Stimulated activated CD4-positive, alpha-beta T cell treated with anti-CD3 and anti-CD28 coated beads, Interleukin-1b, Interleukin-23, amount 100 ng/mL, for 1 hour (primary cell): ENCODE measurements at places on chromosomes 4 and X.

GRCh38 chrX:74505437-74505836 is 84.1 kb downstream of the SLC16A2 start:
- no peak for DNase-seq

- no peak for DNase-seq
These were observed 115.6 kb downstream of the SPANXA1 start for GRCh38 chrX:141468940-141469339.

GRCh38 chr4:185263419-185263818 is 54.0 kb downstream of the SNX25 start:
- DNase-seq: no peak

DNA sequence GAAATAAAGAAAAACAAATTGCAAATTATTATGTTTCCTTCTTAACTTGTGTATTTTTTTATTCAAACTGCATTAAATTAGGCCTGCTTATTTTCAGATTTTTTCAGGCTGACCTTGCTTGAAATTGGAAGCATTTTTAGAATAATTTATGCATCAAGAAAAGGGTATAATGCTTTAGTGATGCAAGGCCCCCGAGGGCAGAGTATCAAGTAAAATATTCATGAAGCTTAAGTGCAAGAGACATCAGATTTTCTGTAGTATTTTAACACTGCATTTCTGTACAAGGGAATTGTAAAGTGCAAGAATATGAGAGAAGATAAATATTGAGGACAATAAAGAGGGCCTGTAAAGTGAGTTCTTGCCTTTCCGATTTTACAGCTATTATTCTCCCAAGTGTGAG is 485.8 kb upstream of the ATOH1 start:
- DNase-seq: no peak

DNA sequence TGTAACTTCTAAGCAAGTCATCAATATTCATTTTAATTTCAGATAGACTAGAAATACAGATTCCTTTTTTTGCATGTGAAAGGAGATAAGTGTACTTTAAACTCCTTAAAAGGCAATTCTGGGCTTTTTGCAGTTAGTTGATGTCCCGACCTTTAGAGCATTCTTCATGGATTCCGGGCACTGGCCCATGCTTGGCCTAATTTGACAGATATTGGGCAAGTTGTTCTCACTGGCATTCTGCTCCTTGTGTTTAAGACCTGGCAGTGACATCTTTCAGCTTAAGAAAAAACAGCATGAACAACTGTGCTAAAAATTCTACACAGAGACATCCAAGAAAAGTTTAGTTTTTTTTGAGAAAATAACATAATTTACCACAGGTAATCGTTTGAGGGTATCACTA is 1037.2 kb downstream of the PCDH18 start:
- no peak for DNase-seq

GRCh38 chr4:155569960-155570515 is 96.6 kb upstream of the GUCY1A1 start:
- DNase-seq: no peak

- DNase-seq: no peak
These were observed 42.3 kb upstream of the LNX1 start for GRCh38 chr4:53633608-53634007.

GRCh38 chr4:152808670-152809069 is 28.9 kb downstream of the ARFIP1 start:
- no peak for DNase-seq

- no peak for DNase-seq
These were observed 70.9 kb upstream of the UGT2B7 start for GRCh38 chr4:69025191-69025998.

- DNase-seq: no peak
These were observed 127.1 kb downstream of the PJA1 start for GRCh38 chrX:69038188-69038587.

DNA sequence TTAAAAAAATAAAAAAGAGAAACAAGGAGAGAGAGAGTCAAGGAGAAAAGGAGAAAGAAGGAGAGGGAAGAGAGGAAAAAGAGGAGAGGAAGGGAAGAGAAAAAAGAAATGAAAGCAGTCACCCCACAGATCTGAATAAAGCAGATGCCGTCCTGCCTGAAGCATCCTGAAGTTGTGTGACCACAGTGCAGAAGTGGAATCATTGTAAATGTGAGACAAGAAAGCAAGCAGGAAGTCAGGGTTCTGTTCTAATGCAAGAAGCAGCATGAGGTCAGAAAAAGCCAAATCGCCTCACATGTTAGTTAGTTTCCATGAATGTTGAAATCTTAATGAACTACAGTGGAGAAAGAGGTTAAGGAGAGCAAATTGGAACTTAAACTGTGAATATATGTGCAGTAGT is 692.5 kb downstream of the CENPC start:
- no peak for DNase-seq

- no peak for DNase-seq
These were observed 84.2 kb upstream of the LANCL3 start for GRCh38 chrX:37487271-37487670.

DNA sequence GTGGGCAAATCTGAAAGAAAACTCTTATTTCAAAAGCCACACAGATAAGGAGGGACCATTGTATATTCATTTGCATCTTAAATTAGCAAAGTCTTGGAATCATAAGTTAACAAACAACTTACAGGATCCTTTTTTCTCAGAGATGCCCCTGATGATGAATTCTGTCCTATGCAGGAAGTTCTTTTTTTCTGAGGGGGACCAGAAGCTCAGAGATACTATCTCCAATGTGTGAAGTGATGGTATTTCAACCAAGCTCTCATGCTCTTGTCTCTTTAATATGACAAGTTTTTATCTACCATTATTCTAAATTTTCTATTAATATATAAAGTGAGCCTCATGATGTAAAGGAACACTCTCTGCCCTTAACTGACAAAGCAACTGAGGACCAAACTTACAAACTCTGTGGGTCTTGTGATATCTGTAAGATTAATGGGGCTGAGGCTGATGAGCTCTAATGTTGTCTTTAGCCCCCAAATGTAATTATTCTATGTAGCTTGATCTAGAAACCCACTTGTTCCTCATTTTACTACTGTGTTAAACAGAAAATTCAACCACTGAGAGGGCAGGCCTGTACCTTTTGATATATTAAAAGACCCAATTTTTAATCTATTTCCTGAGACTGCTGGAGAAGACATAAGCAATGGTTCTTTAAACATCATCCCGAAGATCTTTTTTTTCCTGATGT is 27.0 kb downstream of the TEC start:
- no peak for DNase-seq

GRCh38 chrX:68511255-68511654 is 12.4 kb downstream of the YIPF6 start:
- DNase-seq: no peak

DNA sequence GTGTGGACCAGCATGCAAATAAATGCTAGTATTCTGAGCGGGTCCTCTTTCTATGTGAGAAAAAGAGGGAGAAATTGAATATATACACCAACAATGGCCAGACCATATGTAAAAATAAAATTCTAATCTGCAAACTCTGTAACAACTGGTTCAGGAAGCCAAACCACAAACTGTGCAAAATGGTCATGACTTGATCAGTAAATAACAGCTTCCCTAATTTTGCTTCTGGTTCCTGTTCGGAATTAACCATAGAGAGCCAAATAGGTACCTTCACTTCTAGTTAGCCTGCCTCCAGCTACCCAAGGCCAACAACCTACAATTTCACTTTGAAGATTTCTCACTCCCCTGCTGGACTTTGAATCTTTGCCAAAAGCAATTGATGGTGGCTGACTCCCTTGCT is 1313.2 kb downstream of the ADGRL3 start:
- no peak for DNase-seq

- no peak for DNase-seq
These were observed 5.3 kb downstream of the MTM1 start for GRCh38 chrX:150573702-150574101.

DNA sequence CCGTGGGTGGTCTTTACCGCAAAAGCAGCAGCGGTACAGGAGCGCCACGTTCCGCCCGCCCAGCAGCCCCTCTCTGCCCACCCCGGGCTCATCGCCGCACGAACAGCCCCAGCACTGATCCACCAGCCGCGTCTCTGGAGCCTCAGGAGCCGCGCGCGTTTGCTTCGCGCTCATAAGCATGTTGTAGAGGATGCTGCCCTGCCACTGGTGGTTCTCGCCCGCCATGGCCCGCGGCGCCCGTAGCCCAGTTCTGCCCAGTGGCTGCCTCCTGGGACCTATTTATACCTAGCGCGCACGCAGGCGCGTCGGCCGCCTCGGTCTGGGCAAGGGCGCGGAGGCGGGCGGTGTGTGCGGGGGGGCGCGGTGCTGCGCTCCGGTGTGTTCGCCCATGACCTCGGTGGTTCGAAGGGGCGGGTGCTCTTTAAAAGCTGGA is at the start of gene NR0B1:
TSS of gene NR0B1 (minus strand) at position 252 of the 433 bp plus-strand sequence. CDS start at position 225, 27 bp downstream.
- DNase-seq: no peak

GRCh38 chr4:108628411-108628810 is 8.0 kb downstream of the RPL34 start:
- no peak for DNase-seq

DNA sequence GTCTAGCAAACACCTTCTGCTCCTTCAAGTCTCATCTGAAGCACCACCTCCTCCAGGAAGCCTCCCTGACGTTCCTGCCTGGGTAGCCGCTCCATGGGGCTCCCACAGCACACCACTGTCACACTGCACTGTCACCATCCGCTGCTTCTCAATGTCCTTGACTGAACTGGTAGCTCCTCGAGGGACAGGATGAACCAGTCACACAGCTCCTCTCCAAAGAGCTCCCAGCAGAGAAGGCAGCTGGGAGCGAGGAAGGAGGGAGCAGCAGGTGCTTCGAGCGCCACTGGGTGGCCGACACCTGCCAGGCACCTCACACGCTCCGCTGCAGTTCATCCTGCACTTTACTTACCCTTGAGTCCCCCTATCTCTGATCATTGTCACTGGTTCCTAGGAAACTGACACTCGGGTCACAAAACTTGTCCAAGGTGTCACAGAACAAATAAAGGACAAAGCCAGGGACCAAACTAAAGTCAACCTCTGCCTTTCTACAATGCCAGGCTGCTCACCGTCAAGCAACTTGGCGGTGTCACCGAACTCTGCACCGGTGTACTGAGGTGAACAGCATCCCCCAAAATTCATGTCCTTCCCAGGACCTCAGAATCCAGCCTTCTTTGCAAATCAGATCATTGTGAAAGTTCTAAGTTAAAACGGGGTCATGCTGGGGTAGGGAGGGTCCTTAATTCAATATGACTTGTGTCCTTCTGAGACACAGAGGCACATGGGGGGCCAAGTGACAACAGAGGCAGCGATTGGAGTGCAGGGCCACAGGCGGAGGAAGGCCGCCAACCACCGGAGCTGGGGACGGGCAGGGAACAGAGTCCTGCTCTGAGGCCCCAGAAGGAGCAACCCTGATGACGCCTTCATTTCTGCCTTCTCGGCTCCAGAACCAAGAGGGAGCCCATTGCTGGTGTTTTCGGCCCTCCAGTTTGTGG is 5.5 kb upstream of the S100P start:
- DNase-seq: no peak
